ENCODE measurements at places on chromosomes 7 and 10.

- no peak for DNase-seq
Observed at GRCh38 chr10:73887294-73888039, 13.1 kb upstream of the CAMK2G start.

DNA sequence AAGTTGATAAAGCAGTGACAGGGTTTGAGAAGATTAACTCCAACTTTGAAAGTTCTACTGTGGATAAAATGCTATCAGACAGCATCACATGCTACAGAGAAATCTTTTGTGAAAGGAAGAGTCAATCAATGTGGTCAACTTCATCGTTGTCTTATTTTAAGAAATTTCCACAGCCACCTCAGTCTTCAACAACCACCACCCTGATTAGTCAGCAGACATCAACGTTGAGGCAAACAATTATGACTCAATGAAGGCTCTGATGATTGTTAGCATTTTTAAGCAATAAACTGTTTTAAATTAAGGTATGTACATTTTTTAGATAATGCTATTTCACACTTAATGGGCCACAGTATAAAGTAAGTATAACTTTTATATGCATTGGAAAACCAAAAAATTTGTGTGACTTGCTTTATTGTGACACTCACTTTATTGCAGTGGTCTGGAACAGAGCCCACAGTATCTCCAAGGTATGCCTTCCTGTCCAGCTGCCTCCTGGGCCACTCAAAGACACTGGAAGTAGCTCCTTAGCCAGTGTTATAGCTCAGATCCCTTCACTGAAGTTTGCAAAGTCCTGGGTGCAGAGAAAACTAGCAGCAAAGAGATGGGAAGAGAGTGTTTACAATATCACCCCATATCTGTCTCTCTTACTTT is 293.1 kb downstream of the ARHGAP12 start:
- DNase-seq: no peak

GRCh38 chr7:151308791-151309190 is 32.8 kb upstream of the NUB1 start:
- no peak for DNase-seq

DNA sequence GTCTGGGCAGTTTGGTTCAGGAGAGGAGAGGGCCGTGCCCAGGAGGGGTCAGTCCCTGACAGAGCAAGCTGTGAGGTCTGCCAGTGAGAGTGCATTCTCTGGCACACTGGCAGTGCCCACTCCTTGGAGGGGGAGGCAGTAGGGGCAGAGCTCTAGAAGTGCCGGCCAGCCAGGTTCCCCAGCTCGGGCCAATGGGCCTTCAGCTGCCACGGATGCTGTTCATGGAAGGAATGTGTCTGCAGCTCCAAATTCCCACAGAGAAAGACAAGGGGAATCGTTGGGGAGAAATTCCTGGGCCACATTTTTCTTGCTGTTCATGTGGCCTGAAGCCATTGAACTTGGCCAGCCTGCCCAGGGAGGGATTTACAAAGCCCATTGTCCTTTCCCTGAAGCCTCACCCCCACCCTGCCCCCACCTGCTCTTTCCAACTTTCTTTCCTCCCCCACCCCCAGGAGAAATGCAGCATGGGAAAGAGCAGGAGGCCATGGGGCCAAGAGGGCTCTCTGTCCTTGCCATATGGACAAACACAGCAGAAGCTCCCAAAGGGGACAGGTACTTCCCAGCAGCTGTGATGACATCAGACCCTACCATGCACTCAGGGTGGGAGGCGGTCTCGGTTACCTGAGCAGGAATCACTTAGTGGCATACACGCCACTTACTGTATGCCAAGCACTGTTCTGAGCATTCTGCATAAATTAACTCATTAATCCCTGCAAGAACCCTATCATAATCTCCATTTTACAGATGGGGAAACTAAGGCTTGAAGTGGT is 70.7 kb downstream of the ARHGAP22 start:
- no peak for DNase-seq

GRCh38 chr7:54778696-54779540 is 19.9 kb upstream of the SEC61G start:
- DNase-seq: no peak
